ENCODE measurements at places on chromosomes 4 and X. TPM values are rescaled to one million over a fixed set of nuclear protein-coding genes. Genes with fewer than 3 reads are reported as not detected.

GRCh38 chr4:4655011-4655410, 113.2 kb upstream of the STX18 start:
- DNase-seq, result no peak

- no peak for DNase-seq
Observed at GRCh38 chr4:76060506-76060905, 14.0 kb upstream of the ART3 start.

DNA sequence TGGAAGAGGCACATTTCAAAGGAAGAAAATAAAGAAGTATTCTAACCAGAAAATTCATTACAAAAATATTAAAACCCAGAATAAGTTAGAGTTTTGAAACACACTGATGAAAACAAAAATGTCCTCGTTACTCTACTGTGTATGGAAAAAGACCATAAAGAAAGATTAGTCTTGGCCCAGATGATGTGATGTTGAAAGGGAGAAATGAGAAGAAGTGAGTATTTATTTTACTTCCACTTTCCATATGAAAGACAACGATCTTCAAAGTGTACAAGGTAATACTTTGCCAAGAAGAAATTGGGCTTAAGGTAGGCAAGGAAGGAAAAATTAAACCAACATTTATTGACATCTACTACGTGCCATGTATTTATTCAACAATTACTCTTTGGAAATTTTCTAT, 48.6 kb upstream of the EMCN start:
- no peak for DNase-seq

- DNase-seq, result no peak
Observed at GRCh38 chr4:39802005-39802404, 104.1 kb downstream of the UBE2K start.

DNA sequence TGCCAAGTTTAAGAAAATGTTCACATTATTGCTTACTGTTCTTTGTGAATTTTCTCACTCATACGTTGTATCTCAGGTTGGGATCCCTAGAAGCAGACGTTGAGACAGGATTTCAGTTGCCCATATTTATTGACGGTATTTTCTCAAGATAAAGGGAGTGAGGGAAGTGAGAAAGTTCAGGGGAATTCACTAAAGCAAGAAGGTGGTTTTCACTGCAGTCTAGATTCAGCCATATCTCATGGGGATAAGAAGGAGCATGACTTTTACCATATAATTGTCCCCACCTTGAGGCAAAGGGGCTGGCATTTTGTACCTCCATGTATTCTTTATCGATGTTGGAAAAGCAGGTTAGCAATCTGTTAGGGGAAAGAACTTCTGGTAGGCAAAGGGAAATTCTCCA, 543.0 kb downstream of the CCSER1 start:
- no peak for DNase-seq

FGD1 gene
- 24.9 TPM for total RNA-seq

PNPLA4 gene
- total RNA-seq, result 11.8 TPM

SASH3 gene
- not detected for total RNA-seq

Data from GM23338 (cell line).